ENCODE measurements at places on chromosomes 4 and X. TPM values are rescaled to one million over a fixed set of nuclear protein-coding genes. Genes with fewer than 3 reads are reported as not detected.

Gene VSIG4
- not detected for total RNA-seq

Gene COL4A6
- 0.28 TPM for total RNA-seq

DNA sequence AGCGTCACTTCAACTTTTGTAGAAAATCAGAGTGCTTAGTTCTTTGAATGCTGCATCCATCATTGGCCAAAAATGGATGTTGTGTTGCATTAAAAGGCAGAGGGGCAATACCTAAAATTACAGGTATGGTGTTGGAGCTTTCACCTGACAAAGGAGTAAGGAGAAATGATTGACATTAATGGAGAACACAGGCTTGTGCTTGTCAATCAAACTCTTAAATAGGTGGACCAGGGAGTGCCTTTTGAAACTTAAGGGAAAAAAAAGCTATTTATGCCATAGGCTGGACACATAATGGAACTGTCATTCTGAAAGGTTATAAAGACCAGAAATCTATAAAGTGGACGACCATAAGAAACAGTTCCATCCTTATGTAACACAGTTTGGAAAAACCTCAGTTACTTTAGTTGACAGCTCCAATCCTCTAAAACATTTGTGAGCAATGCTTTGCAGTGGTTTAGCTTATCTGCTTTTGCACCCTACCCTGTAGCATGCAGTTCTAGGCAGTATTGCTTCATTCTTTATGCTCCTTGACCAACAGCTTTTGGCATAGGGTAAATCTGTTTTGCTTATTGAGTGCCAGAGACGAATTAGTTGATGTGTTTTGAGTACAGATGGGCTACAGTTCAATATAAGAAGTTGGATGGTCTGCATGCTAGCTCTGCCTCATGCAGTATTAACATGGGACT lies 2.4 kb downstream of the HADH start:
- peak; percentile 15 for DNase-seq

Gene PAK3
- 0.56 TPM for total RNA-seq

DNA sequence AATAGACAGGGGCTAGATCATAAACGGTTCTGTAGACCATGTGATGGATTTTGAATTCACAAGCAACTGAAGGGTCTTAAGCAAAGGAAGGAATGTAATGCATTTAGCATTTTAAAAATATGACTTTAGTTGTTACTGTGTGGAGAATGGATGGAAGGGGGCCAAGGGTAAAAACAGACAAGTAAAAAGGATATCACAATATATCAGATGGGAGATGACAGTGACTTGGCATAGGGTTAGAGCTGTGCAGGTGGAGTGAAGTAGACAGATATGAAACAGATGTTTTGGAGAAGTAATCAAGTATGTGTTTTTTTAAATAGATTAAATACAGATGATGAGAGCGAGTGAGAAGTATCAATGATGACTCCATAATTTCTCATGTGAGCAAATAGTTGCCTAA lies 1116.0 kb upstream of the TENM3 start:
- DNase-seq: no peak

DNA sequence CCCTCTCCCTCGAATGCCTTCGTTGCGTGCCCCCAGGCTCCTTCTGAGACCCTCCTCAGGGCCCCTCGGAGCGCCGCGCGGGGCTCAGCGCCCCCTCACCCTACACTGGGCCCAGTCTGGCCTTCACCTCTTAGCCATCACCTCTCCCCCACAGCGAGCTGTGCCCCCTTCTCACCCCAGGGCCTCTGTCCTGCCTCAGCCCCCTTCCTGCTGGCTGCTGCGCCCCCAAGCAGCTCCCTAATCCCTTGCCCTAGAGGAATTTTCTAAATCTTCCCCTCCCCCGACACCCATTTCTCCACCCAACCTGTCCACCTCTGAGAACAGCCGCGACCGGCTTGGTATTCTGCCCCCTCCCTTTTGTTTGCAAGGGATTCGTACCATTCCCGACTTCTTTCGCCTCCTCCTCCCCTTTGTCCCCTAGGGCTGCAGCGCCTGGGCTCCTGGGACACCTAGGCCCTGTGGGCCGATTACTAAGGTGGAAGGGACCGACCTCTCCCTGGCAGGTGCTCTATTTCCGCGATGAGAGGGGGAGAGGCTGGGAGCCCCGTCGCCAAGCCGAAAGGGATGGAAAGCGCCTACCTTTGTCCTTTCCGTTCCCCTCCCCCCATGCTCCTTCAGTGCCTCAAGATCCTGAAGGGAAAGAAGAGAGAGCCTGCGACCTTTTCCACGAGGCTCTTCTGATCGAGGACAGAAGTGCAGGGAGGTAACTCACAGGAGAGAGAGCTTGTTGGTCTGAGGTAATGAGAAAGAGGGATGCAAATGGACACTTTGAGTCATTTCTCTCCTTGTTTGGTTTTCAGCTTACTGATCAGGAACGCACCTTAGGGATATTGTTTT lies 10.9 kb downstream of the DLG3 start:
- DNase-seq: no peak

- DNase-seq: peak; percentile 56
Measured at GRCh38 chr4:149223659-149224058, 592.0 kb downstream of the IQCM start.

DNA sequence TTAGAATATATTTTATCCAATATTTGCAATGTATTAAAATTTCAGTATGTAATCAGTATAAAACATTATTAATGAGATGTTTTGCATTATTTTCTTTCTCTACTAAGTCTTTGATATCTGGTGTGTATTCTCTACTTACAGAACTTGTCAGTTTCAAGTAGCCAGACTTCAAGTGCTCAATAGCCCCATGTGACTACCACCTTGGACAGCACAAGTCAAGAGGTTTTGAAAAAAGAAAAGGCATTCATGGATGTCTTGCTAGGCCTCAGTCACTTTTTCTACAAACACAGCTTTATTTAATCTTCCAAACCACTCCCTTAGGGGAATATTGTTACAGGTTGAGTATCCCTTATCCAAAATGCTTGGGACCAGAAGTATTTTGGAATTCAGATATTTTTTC lies 189.4 kb downstream of the QDPR start:
- DNase-seq: peak; percentile 16

Measured in IMR-90 (cell line).